ENCODE measurements at places on chromosomes 13 and 19.

- no peak for DNase-seq
Observed at GRCh38 chr19:16259385-16260159, 61.9 kb downstream of the AP1M1 start.

GRCh38 chr13:25978961-25979360, 72.9 kb downstream of the SHISA2 start:
- no peak for DNase-seq

DNA sequence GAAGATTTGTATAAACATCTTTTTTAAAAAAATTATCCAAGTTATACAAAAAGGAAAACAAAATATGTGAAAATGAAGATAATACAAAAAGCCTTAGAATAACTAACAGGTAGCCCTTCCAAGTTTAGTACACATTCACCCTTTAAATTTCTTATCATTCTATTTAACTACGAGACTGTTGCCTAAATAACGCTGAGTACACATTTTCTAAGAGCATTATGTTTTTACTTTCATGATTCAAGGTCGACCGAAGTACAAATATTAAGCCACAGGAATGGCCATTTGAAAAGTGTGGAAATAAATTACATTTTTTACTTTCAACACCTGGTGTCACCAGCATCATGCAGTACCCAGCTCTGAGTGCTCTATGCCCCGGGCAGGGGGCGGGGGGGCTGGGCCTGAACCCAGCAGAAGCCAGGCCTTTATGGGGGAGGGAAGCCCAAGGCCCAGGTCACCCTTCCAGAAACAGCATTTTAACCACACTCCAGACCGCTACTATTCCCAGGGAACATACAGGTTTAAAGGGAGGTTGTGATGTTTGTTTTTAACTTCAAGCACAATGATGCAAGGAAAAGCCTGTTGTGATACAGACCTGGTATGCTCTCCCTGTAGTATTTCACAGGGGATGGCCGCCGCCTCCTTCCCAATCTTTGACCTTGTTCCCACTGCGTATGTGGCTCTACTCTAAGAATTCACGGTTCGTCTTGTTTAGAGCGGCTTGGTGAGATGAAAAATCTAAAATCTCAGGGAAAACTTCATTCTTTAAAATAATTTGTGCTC, 24.0 kb downstream of the GGACT start:
- no peak for DNase-seq

DNA sequence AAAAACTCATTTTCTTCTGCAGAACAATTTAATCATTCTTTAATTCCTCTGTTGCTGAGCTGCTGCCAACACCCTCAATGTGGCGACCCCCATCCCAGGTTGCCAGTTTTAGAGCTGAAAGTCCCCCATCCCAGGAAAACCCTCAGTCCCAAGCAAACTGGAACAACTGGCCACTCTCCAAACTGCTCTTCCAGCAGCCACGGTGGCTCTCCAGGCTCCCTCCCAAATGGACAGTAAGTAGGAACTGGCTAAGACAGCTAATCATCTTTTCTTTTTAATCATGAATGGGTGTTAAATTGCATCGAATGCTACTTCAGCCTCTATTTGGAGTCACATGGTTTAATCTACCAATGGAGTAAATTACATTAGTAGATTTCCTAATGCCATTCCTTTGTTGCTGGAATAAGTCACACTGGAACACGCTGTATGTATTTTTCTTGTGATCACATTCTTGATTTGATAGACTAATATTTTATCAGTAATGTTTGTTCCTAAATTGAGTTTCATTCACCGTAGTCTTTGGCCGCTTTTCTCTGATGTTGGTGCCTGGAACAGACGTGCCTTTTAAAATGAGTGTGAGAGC, 33.7 kb upstream of the VSTM2B start:
- no peak for DNase-seq

- DNase-seq, result no peak
Observed at GRCh38 chr13:73844986-73845385, 289.2 kb downstream of the KLF12 start.

DNA sequence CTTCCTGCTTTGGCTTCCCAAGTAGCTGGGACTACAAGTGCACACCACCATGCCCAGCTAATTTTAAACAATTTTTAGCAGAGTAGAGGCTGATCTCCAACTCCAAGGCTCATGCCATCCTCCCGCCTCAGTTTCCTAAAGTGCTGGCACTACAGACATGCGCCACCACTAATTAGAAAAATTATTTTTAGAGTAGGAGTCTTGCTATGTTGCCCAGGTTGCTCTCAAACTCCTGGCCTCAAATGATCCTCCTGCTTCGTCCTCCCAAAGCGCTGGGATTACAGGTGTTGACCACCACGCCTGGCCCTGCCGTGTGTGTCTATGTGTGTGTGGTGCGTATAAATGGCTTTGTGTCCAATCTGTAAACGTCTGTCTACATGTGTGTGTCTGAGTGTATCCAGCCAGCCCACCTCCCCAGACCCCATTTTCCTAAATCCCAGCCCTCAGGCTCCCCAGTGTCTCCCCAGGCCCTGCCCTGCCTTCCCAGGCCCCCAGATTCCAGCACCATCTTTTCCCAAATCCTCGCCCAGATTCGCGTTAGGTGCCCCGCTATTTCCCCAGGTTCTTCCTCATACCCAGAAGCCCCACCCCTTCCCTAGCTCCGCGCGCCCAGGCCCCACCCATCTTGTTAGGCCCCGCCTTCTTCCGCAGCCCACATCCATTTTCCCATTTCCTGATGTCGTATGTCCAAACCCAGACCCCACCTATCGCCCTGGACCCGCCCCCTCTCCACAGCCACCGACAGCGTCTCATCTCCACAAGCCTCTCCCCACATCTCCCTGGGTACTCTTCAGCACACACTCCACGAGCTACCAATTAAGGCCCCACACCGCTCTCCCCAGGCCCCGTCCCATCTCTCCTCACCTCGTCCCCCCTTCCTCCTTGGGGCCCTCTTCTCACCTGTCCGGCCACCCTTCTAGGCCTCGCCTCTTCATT, 24.9 kb downstream of the SLC8A2 start:
- DNase-seq, result no peak

GRCh38 chr13:106917024-106917571, 349.2 kb upstream of the ARGLU1 start:
- DNase-seq, result no peak

DNA sequence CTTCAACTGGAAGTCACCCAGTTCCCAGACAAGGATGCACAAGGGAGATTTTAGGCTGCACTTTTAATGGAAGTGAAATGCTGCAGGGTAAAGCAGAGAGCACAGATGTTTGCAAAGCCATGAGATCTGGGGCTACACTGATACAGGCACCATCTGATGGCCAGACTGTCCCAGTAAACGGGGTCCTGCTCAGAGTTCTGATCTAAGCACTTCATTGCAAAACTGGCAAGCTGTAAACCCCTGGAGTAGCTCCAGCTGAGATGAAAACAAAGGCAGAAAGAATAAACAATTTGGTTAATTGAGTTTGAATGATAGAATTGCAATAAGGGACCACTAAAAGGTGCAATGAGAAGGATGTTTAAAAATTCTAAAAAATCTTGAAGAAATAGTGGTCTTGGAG, 197.1 kb downstream of the OXGR1 start:
- DNase-seq, result no peak

- DNase-seq, result no peak
Observed at GRCh38 chr13:39363382-39363772, 239.6 kb downstream of the LHFPL6 start.

DNA sequence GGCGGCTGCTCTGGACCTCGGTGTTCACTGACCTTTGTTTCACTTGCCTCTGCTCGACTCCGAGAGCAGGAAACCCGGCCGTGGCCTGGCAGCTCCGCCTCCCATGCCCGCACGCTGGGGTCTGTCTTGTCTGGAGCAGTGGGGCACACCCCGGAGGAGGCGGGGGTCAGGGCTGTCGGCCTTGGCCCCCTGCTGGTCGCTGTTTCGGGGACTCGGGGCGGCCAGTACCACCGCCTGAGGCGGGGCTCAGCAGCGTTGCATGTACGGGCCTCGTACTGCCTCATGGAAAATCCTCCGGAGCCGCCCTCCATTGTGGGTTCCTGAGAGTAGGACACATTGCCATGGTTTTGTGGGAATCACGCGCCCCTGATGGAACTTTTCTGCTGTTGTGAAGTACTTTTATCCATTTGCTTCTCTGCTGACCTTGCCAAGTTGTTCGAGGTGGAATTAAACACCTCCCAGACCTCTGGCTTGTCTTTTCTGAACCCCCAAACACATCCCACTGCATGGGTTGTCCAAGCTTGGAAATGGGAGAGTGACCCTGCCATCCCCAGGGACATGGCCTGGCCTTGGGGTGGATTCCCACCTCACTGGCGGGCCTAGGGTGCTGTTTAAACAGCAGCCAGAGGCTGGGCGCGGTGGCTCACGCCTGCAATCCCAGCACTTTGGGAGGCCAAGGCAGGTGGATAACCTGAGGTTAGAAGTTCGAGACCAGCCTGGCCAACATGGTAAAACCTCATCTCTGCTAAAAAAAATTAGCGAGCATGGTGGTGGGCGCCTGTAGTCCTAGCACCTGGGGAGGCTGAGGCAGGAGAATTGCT, 5.5 kb upstream of the NDUFS7 start:
- DNase-seq, result no peak

DNA sequence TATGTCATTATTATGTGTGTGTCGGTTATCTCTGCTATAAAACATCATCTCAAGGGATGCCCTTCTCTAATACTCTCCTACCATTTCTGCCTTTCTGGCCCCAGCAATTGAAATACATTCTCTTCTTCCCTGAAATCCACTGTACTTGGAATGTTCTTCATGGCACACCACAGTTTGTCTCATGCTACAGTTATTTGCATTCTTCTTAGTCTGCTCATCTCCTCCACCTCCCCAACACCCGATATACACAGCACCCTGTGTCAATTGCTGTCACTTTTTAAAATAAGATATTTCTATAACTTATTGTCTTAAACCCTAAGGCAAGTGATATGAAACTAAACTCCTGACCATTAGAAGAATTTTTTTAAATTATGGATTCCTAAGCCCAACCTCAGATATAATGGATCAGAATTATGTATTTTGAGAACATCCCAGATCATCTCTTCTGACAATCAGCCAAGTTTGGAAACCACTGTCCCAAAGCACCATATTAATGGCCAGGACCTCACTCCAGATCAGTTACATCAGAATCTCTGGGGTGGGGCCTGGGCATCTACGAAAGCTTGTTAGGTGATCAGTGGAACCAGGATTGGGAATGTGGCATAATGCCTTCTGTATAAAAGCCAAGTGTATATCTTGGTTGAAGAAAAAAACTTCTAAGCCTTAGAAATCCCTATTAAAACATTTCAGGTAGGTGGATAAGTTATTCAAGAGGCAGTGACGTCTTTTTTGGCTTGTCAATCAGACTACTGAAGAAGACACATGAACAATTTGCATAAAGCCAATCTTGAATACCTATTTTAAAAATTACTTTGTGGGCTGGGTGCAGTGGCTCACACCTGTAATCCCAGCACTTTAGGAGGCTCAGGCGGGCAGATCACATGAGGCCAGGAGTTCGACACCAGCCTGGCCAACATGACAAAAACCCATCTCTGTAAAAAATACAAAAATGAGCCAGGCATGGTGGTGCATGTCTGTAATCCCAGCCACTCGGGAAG, 30.0 kb upstream of the KBTBD7 start:
- DNase-seq, result no peak

GRCh38 chr13:58865286-58865685, 1233.7 kb downstream of the PCDH17 start:
- DNase-seq, result no peak

- no peak for DNase-seq
Observed at GRCh38 chr13:21673789-21674489, 3.1 kb downstream of the FGF9 start.

- DNase-seq, result no peak
Observed at GRCh38 chr19:23384166-23384565, 11.1 kb downstream of the ZNF91 start.

DNA sequence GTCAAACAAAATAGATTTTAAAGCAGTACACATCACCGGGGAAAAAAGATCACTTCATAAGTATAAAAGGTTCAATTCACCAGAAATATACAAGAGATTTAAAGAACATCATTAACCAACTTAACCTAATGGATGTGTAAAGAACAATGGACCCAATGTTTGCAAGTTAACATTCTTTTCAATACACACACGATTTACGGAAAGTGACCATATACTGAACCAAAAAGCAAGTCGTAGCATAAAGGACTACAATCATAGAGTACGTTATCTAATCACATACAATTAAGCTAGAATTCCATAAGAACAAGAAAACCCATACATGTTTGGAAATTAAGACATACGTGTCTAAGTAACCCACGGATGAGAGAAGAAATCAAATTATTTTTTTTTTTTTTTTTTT, 9.6 kb downstream of the TGDS start:
- DNase-seq, result no peak

- no peak for DNase-seq
Observed at GRCh38 chr19:14683439-14683838, 6.4 kb upstream of the ZNF333 start.

DNA sequence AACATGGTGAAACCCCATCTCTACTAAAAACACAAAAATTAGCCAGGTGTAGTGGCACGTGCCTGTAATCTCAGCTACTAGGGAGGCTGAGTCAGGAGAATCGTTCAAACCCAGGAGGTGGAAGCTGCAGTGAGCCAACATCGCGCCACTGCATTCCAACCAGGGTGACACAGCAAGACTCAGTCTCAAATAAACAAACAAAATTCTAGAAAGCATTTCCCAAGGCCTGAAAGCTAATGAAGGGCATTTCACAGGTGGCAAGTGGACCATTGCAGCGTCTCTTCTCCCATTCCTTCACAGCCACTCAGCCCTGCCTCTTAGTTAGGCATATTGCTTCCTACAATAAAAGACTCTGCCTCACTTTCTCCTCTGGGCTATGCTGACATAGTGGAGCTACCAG, 13.5 kb upstream of the RXFP2 start:
- no peak for DNase-seq

DNA sequence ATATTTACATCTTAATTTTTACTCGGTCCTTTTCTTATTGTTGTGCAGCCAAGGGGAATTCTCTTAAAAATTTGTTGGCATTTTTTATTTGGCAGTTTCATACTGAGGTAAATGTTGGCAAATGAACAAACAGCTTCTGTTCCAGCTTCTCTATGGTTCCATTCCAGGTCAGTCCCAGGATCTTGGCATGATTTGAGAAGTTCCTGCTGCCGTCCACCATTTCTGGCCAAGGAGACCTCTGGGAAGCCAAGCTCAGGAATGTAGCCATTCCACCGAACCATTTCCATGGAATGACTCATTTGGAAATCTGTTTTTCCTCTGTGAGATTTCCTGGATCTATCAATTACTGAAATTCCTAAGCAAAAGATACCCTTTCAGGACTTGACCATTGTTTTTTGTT, 43.9 kb downstream of the SLC10A2 start:
- no peak for DNase-seq

GRCh38 chr13:65679240-65679639, 1550.9 kb downstream of the PCDH9 start:
- no peak for DNase-seq

GRCh38 chr19:19546751-19547162, 8.7 kb downstream of the CILP2 start:
- no peak for DNase-seq

DNA sequence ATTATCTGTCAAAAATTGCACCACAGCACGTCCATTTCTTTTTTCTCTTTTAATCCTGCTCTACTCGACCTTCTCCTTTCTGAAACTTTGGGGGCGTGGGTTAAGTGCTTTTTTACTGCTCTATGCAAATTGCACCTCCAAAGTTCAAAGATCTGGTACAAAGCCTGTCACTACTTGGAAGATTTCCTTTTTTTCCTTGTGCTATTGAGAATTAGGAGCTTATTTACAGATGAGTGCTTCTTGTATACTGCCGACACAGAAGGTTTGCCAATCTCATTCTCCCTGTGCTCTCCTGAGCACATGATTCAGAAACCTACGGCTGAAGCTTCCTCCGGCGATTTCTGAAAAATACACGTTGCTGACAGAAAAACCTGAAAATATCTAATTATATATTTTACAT, 94.8 kb downstream of the TEX29 start:
- DNase-seq, result no peak

- DNase-seq, result no peak
Observed at GRCh38 chr19:55809381-55810058, 22.3 kb downstream of the NLRP11 start.

All from stimulated activated CD4-positive, alpha-beta T cell treated with anti-CD3 and anti-CD28 coated beads, Interleukin-1b, Interleukin-23, amount 100 ng/mL, for 1 hour (primary cell).